ENCODE measurements at places on chromosomes 7 and 10.

DNA sequence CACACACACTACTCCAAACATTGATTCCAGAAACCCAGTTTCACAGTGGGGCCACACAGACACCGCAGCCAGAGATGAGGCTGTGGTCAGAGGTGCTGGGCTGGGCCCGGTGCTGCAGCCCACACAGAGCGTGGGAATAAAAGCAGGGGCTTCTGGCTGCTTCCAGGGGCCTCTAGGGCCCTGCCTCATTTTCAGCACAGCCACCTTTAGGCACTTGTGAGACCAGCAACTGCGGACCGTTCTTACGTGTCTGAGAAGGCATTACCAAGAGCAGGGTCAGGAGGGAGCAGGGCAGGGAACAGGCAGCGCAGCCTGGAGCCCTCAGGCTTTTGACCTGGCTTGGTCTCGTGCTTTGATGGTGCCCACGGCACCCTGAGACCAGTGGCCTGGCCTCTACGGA is 270.4 kb downstream of the DNAJB6 start:
- DNase-seq = no peak

DNA sequence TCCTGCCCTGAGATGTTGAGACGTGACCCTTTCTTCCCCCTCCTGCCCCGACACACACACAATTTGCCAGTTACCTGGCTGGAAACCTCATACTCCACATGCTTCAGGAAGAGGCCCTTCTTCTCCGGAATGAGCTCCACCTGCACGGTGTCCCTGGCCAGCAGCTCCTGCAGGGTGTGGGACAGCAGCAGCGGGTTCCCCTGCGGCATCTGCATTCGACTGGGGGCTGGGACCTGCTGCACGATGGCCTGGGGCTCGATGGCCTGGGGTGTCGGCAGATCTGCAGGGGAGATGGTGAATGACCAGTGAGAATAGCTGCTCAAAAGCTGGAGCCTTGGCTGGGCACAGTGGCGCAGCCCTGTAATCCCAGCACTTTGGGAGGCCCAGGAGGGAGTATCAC is 36.0 kb downstream of the NUDT1 start:
- DNase-seq = no peak

- no peak for DNase-seq
These were observed 164.6 kb downstream of the SKAP2 start for GRCh38 chr7:26699766-26700165.

DNA sequence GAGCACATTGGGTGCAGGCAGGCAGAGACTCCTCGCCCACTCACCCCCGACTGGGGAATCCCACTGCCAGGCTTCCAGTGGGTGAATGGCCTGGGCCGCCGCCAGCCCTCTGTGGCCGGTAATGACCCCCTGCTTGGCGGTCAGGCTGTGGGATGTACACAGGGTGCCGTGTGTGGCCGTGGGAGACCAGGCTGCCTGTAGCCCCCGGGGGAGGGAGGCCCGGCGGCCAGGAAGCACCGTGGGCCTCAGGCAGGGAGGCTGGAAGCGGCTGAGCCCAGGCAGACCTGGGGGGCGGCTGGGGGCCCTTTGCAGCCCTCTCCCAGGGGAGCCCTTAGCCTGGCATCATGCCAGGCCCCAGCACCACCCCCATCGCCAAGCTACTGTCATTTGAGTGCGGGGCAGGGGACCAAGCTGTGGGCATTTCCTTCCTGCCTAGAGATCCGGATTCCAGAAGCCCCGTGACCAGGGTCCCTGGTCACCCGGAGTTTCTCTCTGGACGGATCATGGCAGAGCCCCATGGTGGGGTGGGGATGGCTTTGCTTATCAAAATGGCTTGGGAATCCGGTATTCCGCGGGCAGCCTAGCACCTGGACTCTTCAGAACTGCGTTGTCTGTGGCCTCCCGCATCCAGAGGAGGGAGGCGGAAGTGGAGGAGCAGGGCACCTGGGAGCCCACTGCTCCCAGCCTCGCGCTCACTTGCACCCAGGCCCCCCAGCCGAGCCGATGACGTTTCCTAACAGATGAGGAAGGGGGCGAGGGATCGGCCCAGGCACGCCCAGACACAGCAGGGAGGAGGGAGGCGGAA is 1.1 kb downstream of the TTYH3 start:
- DNase-seq = peak; percentile 16

- DNase-seq = no peak
These were observed 57.9 kb upstream of the FAM133B start for GRCh38 chr7:92648067-92648466.

DNA sequence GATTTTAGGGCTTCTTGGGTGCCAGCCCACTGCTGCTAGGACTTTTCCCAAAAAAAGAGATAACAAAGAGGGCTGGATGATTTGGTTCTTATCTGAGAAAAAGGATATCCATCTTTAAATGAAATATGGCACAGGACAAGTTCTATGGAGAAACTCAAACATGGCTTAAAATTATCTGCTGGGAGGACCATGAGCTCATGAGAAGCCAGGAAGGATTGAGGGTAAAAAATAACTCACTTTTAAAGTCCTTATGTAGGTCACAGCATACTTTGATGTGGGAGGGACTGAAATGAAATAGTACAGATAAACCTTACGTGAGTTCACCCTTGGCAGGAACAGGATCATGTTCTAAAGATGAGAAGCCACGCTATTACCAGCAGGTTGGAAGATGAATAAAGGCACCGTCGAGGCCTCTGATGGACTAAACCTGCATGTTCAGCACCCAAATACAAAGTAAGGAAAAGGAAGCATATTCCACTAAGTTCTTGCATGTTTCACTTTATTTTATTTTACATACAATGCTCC is 369.2 kb upstream of the KLF6 start:
- no peak for DNase-seq

DNA sequence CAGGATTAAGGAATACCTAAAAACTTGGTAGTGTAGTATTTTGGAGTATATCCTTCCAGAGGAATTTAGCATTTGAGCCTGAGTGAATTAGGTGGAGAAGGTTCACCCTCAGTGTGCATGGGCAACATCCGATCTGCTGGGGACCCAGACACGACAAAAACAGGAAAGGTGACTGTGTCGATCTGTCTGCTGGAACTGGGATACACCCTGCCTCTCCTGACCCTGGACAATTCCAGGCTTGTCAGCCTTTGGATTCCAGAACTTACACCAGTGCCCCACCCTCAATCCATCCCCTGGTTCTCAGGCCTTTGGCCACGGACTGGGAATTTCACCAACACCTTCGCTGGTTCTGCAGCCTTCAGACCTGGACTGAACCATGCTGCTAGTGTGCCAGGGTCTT is 41.9 kb downstream of the PTPRE start:
- DNase-seq = no peak

DNA sequence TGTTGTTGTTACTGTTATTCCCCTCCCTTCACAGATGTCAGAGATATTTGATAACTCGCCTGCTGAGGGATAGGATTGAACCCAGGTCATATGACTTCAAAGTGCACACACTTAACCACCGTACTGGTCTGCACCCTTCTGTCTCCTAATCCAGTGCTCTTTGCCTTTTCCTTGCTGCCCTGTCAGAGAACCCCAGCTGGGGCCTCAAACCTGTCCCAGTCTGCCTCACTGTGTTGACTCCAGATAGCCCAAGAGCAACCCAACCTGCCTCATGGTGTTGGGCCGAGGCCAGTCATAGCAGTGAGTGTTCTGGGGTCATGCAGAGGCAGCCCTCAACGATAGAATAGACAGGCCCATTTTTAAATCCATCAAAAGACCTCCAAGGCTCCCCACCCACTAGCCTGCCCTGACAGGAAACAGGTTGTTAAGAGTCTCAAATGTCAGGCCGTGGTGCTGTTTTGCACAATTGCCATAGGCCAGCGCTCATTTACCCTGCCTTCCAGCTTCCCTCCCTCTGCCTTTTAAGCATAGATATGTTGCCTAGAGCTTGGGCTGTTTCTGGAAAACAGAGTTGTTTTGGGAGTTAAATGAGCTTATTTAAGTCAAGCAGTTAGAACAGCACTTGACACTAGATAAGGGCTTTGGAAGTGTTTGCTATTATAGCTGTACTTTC is 37.0 kb upstream of the PDCD4 start:
- no peak for DNase-seq

DNA sequence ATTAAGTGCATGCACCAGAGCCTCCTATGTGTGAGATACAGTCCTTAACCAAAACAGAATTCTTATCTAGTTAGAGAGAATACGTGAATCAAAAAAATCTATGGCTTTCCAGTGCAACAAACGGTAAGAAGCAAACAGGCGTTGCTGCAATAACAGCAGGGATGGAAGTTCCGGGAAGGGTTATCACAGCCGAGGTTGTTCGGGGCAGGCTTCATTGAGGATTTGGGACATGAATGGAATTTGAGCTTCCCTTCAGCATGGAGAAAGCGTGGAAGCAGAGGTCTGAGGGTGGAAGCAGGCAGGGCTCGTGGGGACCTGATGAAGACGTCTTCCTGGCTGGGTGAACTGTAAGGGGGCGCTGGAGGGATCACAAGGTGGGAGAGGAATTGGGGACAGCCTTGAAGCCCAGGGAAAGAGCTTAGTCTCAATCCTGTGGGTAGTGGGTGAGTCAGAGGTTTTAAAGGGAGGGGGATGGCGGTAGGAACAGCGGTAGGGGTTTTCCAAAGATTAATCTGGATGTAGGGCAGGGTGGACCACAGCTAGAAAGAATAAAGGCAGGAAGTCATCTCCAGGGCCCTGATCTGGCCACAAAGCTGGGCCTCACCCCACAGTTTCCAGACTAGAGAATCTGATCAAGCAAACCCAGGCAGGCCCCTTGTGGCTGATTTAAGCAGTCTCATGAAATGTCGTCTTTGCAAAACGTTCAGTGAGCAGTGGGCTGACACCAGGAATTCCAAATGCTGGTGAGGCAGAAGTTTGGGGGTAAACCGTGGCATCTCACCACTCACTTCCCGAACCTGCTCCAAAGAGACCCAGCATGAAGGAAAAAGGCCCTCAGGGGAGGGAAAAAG is 65.1 kb downstream of the CALML3 start:
- no peak for DNase-seq

All from T-helper 9 cell (primary cell).